ENCODE measurements at places on chromosomes 13 and 19. TPM values are rescaled to one million over a fixed set of nuclear protein-coding genes. Genes with fewer than 3 reads are reported as not detected.

GRCh38 chr19:18278521-18279265 is 2.7 kb downstream of the JUND start:
- H3K27me3 ChIP-seq: no peaks in the 10 kb centered on the region
- H3K36me3 ChIP-seq: no peaks in the 10 kb centered on the region
- peak; percentile 77 for DNase-seq
- peak overlapping the region; percentile 58 for H3K4me3 ChIP-seq

DNA sequence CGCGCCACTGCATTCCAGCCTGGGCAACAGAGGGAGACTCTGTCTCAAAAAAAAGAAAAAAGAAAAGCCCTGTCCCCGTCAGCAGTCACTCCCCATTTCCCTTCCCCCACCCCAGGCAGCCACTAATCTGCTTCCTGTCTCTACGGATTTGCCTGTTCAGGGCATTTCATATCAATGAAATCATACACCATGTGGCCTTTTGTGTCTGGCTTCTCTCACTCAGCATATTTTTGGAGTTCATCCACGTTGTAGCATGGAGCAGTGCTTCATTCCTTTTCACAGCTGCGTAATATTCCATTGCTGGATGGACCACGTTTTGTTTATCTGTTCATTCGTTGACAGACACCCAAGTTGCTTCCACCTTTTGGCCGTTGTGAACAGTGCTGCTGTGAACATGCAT is 36.1 kb upstream of the KLF2 start:
- H3K27ac ChIP-seq: no peak overlapping the region
- no peak overlapping the region for H3K4me3 ChIP-seq
- H3K27me3 ChIP-seq: no peaks in the 10 kb centered on the region
- DNase-seq: no peak
- no peaks in the 10 kb centered on the region for H3K36me3 ChIP-seq

CGB7 gene
- total RNA-seq: not detected

DNA sequence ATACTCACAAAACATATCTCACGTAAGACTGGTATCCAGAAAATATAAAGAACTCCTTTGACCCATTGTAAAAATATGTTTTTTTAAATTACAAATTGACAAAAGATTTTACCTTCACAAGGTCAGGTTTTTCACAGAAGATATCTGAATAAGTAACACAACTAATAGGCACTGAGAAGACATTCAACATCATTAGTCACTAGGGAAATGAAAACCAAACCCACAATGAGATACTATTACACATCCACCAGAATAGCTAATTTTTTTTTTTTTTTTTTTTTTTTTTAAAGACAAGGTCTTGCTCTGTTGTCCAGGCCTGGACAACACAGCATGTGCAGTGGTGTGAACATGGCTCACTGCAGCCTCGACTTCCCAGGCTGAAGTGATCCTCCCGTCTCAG is 157.5 kb downstream of the MIPEP start:
- no peaks in the 10 kb centered on the region for H3K4me1 ChIP-seq
- no peak overlapping the region for H3K27ac ChIP-seq
- DNase-seq: no peak
- no peak overlapping the region for H3K4me3 ChIP-seq

GRCh38 chr13:37954191-37954590 is 84.6 kb upstream of the TRPC4 start:
- no peak overlapping the region for H3K4me3 ChIP-seq
- DNase-seq: no peak
- H3K27me3 ChIP-seq: no peaks in the 10 kb centered on the region
- H3K36me3 ChIP-seq: no peaks in the 10 kb centered on the region
- no peak overlapping the region for H3K27ac ChIP-seq

ARHGAP45 gene
- total RNA-seq: 523 TPM

PLIN4 gene
- total RNA-seq: 0.07 TPM

- peak overlapping the region; percentile 98 for H3K4me3 ChIP-seq
- H3K27me3 ChIP-seq: no peaks in the 10 kb centered on the region
- peak overlapping the region; percentile 92 for H3K27ac ChIP-seq
- H3K4me1 ChIP-seq: peaks cover 68% of the 10 kb centered on the region
Measured at GRCh38 chr19:5623397-5624017, 624 bp downstream of the SAFB start.

GRCh38 chr19:16021796-16022195 is 54.5 kb upstream of the TPM4 start:
- no peak overlapping the region for H3K27ac ChIP-seq
- DNase-seq: no peak
- no peaks in the 10 kb centered on the region for H3K4me1 ChIP-seq
- no peaks in the 10 kb centered on the region for H3K36me3 ChIP-seq
- no peaks in the 10 kb centered on the region for H3K27me3 ChIP-seq

APBA3 gene
- total RNA-seq: 66.4 TPM

CD320 gene
- total RNA-seq: 28.7 TPM

DNA sequence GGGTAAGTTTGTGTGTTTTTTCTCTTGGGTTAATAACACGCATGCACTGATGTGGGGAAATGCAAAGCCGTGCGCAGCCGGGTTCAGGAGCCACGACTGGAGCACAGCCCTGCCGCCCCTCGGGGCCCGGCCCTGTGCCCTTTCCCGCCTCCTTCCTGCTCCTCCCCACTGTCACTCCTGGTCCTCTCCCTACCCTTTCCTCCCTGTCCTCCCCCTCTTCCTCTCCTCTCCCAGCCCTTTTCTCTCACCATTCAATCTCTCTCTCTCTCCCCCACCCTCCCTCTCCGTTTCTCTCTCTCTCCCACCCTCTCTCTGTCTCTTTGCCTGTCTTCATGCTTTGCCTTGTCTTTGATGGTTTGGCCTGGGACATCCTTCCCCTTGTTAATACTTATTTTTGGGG is 27.2 kb downstream of the PLEKHJ1 start:
- H3K36me3 ChIP-seq: peaks cover 58% of the 10 kb centered on the region
- DNase-seq: no peak
- H3K27me3 ChIP-seq: no peaks in the 10 kb centered on the region
- peaks cover 6% of the 10 kb centered on the region for H3K4me1 ChIP-seq
- H3K27ac ChIP-seq: no peak overlapping the region
- no peak overlapping the region for H3K4me3 ChIP-seq

GRCh38 chr19:58428617-58429016 is 11.3 kb downstream of the ZNF132 start:
- no peak overlapping the region for H3K4me3 ChIP-seq
- H3K27ac ChIP-seq: no peak overlapping the region
- peaks cover 10% of the 10 kb centered on the region for H3K36me3 ChIP-seq
- H3K4me1 ChIP-seq: no peaks in the 10 kb centered on the region
- no peak for DNase-seq

- H3K4me3 ChIP-seq: no peak overlapping the region
- no peaks in the 10 kb centered on the region for H3K36me3 ChIP-seq
- peak overlapping the region; percentile 85 for H3K27ac ChIP-seq
- DNase-seq: peak; percentile 80
Measured at GRCh38 chr19:1933244-1933643, 7.7 kb upstream of the CSNK1G2 start.

DNA sequence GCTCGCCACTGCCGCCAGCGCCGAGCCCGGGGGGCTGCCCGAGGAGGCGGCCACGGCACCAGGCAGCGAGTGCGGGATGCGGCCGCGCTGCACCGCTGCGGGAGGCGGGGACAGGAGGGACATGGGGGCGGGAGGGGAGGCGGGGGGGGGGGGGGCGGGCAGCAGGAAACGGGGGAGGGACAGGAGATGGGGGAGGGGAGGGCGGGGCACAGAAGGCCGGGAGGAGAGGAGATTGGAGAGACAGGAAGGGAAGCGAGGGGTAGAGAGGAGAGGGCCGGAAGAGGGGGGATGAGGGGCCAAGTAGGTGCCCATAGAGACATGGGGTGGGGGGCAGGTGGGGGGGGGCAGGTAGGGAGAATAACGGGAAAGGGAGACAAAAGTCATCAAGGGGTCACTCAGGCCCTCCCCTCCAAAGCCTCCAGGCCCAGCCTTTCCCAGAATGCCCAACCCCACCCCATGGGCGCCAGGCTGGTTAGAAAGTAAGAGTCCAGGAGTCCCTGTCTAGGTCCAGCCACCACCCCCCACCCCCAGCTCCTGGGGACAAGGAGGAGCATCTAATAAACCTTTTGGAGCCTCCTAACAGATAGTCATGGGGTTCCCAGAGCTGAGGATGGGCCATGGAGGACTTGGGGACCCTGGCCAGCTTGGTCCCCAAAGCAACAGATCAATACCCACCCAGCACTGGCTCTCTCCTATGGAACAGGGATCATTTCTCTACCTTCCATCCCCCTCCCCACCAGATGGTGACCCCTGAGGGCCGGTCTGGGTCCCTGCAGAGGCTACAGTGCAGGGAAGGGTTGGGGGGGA is 9.5 kb downstream of the NR2F6 start:
- H3K4me1 ChIP-seq: peaks cover 8% of the 10 kb centered on the region
- H3K27me3 ChIP-seq: no peaks in the 10 kb centered on the region
- H3K27ac ChIP-seq: no peak overlapping the region
- H3K36me3 ChIP-seq: no peaks in the 10 kb centered on the region
- peak overlapping the region; percentile 56 for H3K4me3 ChIP-seq
- peak; percentile 18 for DNase-seq

KIR3DL2 gene
- not detected for total RNA-seq

GRCh38 chr19:54436628-54437252 is 12.3 kb upstream of the LENG8 start:
- DNase-seq: no peak
- no peak overlapping the region for H3K4me3 ChIP-seq
- peaks cover 1% of the 10 kb centered on the region for H3K36me3 ChIP-seq

DNA sequence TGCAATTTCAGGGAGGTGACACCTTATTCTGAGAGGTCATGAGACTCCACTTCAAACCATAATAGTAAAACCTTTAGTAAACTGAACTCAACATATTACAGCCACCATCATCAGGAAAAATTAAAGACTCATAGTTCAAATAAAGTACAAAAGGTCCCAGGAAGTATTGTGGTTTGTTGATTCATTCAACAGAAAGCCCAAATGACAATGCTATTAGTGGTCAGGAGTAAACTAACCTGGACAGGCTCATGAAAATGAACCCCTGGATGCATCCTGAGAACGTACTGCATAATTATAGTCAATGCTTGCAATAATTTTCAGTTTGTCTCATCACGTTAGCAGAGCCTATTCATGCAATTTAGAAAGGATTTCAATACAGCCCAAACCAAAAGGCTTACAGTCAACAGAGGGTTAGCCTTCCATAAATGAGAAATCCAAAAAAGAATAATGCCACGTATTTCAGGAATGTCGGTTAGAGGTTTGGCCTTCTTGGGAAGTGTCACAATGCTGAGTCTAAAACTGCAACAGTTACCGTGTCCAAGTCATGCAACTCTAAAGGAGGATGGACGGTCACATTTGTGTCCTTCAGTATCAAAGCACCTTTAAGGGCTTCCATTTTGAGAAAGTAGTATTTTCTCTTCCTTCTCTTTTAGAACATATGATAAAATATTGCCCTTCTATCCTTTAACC is 280.8 kb downstream of the ABCC4 start:
- H3K27ac ChIP-seq: no peak overlapping the region
- no peaks in the 10 kb centered on the region for H3K4me1 ChIP-seq

DNA sequence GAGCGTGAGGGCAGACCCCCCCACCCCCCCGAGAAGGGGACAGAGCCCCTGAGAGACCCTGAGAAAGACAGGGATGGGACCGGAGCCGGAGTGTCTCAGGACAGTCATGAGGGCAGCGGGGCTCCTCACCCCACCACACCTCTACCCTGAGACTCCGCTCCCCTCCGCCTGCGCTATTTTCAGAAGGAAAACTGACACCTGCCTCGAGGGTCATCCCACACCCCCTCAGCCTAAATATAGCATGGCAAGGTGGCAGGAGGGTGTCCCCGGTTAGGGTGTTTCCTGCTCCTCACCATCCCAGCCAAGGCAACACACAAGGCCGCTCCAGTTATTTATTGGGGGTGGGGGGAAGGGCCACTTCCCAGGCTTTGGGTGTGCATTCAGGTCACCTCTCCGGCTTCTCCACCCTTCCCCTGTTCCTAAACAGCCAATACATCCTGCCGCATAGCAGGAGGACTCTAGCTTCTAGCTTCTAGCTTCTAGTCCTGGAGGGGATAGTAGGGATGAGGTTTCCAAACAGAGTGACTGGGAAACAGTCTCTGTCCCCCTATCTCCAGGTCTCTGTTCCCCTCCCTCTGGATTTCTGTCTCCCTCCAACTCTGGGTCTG is 1.4 kb upstream of the NTF4 start:
- no peaks in the 10 kb centered on the region for H3K4me1 ChIP-seq
- no peak for DNase-seq
- H3K36me3 ChIP-seq: no peaks in the 10 kb centered on the region
- H3K27ac ChIP-seq: no peak overlapping the region
- H3K27me3 ChIP-seq: peaks cover 48% of the 10 kb centered on the region
- H3K4me3 ChIP-seq: no peak overlapping the region

GRCh38 chr13:71524613-71525304 is 342.2 kb downstream of the DACH1 start:
- no peak for DNase-seq
- H3K27ac ChIP-seq: no peak overlapping the region
- no peaks in the 10 kb centered on the region for H3K36me3 ChIP-seq
- no peaks in the 10 kb centered on the region for H3K4me1 ChIP-seq
- H3K27me3 ChIP-seq: no peaks in the 10 kb centered on the region

- no peaks in the 10 kb centered on the region for H3K4me1 ChIP-seq
- DNase-seq: peak; percentile 83
- peaks cover 12% of the 10 kb centered on the region for H3K27me3 ChIP-seq
- H3K36me3 ChIP-seq: no peaks in the 10 kb centered on the region
- H3K27ac ChIP-seq: no peak overlapping the region
Measured at GRCh38 chr19:34712395-34713261, 21.4 kb upstream of the ZNF181 start.

DNA sequence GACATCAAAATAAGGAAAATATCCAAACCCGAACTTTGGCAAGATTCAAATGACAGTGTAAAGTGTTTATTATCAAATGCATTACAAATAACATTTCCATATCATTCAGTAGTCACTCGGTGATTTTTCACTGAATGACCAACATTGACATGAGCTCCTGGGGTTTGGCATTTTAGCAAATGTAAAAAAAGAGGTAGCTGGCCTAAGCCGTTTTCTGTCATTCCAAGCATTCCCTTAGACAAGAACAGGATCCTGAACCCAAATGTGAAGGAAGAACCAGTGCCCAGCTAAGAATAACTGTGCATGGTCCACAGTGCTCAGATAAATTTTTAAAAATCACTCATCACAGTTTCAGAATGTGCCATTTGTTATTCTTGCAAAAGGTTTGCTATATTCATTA is 327.9 kb downstream of the GPC6 start:
- no peak overlapping the region for H3K27ac ChIP-seq
- no peak for DNase-seq
- no peaks in the 10 kb centered on the region for H3K27me3 ChIP-seq
- H3K4me3 ChIP-seq: no peak overlapping the region

GRCh38 chr13:75008926-75009325 is 473.0 kb downstream of the TBC1D4 start:
- no peak overlapping the region for H3K27ac ChIP-seq
- no peak overlapping the region for H3K4me3 ChIP-seq
- H3K27me3 ChIP-seq: no peaks in the 10 kb centered on the region
- no peaks in the 10 kb centered on the region for H3K4me1 ChIP-seq
- no peak for DNase-seq
- H3K36me3 ChIP-seq: no peaks in the 10 kb centered on the region

DNAJC3 gene
- total RNA-seq: 13.0 TPM

LILRB5 gene
- total RNA-seq: 0.17 TPM

Measured in B cell (primary cell).